ENCODE measurements at places on chromosomes 5 and 9. TPM values are rescaled to one million over a fixed set of nuclear protein-coding genes. Genes with fewer than 3 reads are reported as not detected.

DNA sequence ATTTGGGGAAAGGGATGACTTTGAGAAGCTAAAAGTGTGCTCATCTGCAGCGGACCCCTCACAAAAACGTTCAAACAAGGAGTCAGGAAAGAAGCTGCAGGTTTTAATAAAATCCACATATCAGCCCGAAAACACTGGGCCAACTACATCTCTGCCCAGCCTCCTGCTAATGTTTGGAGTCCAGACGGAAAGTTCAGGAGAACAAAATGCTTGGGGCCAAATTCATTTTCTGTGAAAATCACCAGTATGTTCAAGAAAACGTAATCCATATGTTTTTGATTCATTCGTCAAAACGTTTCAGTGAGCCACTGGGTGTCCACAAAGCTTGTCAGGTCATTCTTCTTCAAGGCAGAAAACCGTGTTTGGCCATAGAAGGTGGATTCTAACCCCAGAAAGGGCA, 87.5 kb upstream of the GAS1 start:
- H3K27me3 ChIP-seq, result no peaks in the 10 kb centered on the region
- no peak for DNase-seq

MYORG gene
- 9.0 TPM for total RNA-seq

DNA sequence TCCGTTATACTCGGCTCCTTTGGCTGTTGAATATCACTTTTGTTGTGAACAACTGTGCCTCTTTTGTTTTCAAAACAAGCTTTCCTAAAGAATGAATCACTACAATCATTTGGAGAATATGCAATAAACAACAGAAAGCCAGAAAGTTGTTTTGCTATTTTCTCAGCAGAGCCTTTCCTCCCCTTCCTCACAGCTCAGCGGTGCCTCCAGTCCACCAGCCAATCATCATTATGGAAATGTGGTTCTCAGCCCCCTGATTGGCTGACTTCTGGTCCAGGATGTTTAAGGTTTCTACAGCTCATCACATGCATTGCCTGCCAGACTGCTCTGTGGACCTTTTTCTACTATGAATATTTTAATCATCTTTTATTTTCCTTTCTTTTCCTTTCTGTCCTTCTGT, 9.1 kb upstream of the ZNF608 start:
- H3K4me3 ChIP-seq, result peak overlapping the region; percentile 3
- no peaks in the 10 kb centered on the region for H3K36me3 ChIP-seq
- no peaks in the 10 kb centered on the region for H3K4me1 ChIP-seq
- no peak for DNase-seq

DNA sequence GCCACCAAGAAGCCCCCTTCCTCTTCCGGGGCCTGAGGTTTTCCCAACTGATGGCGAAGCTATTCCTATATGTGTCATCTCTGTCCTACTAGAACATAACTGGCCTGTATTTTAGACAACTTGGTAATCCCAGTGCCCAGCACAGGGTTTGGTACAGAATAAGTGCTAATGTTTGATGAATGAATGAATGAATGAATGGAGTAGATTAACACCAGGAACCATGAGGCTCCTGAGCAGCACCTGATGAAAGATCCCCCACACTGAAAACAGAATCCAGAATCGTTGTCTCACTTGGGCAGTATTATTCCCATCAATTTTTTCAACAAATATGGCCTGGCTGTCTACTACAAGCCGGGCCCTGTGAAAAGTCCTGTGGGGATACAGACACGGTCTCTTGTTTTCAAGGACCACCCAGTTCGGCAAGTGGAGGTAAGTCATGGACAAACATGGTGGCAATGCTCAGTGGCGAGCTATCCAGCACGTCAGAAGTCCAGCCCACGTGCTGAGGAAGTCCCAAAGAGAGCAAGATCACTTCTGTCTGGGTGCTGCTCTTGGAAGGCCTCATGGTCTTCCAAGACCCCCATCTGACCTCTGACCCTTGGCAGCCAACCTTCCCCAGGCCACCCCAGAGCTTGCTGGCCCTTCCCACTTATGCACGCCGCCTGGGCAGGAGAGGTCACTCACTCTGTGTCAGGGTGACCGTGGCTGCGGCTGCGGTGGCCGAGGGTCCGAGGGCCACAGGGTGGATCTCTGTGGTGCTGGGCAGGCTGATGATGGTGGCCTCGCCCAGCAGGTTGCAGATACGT, 1.0 kb downstream of the NAIF1 start:
- no peaks in the 10 kb centered on the region for H3K36me3 ChIP-seq
- peak overlapping the region; percentile 99 for H3K27ac ChIP-seq
- H3K4me1 ChIP-seq, result no peaks in the 10 kb centered on the region
- H3K27me3 ChIP-seq, result no peaks in the 10 kb centered on the region

- H3K27ac ChIP-seq, result peak overlapping the region; percentile 15
- H3K27me3 ChIP-seq, result no peaks in the 10 kb centered on the region
- no peaks in the 10 kb centered on the region for H3K36me3 ChIP-seq
- H3K4me1 ChIP-seq, result no peaks in the 10 kb centered on the region
- H3K4me3 ChIP-seq, result no peak overlapping the region
These were observed 91.7 kb upstream of the ADAMTSL1 start for GRCh38 chr9:18382243-18382642.

CARTPT gene
- not detected for total RNA-seq

ISL1 gene
- total RNA-seq, result not detected

DNA sequence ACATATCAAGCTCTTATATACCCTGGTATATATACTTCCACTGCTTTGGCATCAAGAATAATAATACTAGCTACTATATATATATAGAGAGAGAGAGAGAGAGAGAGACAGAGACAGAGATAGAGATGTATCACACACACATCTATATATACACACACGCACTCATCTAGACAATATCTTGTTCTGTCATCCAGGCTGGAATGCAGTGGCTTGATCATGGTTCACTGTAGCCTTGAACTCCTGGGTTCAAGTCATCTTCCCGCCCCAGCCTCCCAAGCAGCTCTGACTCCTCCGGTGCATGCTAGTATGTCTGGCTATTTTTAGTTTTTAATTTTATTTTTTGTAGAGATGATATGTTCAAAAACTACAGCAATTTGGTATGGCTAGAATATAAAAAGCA, 22.5 kb downstream of the ANKHD1 start:
- H3K4me1 ChIP-seq, result peaks cover 4% of the 10 kb centered on the region
- H3K4me3 ChIP-seq, result no peak overlapping the region
